ENCODE measurements at places on chromosomes 16 and 17.

DNA sequence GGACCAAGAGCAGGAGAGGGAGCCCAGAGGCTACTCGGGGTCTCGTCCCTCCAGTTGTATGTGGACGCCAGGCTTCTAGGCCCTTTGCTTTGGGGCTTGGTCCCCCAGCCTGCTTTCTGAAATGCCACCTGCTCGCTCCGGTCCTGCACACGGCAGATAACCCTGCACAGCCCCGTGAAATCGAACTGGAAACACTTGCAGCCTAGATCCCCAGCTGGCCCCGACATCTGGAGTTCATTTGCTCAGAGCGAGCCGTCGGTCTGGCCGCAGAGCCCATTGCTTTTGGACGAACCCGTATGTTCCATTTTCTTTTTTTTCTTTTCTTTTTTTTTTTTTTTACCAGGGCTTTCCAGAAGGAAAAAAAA lies 22.9 kb downstream of the C1QTNF1 start:
- no peak for DNase-seq

- no peak for DNase-seq
Observed at GRCh38 chr16:3383045-3383448, 17.8 kb downstream of the ZSCAN32 start.

- DNase-seq, result no peak
Observed at GRCh38 chr16:23031508-23032098, 117.6 kb downstream of the USP31 start.

DNA sequence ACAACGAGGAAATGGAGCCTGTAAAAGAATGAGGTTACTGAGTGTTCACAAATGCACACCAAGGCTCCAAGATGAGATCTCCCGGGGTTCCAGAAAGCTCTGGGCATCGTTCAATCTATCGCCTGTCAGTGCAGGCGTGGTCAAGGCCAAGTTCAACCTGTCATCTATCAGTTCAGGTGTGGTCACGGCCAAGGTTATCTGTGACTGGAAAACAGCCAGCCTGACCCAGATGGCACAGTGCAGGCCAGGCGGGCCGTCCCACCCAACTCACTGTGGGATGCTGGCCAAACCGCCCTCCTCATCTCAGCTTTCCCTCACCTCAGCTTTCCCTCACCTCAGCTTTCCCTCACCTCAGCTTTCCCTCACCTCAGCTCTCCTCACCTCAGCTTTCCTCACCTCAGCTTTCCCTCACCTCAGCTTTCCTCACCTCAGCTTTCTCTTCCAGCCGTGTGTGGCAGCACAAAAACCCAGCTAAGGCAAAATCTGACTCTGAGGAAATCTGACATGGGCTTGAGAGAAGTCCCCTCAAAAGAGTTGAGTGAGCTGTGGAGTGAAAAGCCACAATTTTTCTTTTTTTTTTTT lies 2.4 kb downstream of the CHMP1A start:
- no peak for DNase-seq

GRCh38 chr16:46853713-46854443 lies 22.9 kb upstream of the C16orf87 start:
- DNase-seq, result peak; percentile 13

DNA sequence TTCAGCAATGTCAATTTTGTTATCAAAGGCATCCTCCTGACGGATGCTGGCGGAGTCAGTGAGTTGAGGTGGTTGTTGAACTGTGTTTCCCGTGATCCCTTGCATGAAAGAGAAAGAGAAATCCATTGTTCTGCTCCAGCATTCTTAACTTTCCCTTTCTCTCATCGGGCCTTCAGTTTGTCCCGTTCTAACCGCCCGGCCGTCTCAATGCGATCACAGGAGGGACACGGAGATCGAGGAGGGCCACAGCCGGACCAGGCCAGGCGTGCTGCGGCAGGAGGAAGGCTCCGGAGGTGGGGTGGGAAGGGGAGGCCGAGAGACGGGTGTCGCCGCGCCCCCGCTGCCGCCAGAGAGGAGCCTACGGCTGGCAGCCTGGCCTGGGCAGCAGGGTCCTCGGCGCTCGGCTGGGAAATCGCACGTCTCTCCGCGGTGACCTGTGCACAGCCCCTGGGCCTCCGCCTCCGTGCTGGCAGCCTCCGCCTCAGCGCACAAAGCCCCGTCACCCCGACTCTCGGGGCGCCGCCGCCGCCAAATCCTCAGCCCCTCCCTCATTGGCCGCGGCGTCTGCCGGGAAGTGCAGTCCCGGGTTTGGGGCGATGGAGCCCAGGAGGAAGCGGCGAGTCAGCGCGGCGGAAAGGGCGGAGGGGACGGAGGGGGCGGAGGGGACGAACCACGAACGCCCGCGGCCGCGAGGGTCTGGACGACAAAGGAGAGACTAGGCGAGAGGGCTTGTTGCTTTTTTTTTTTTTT lies 38.1 kb downstream of the SOST start:
- DNase-seq, result peak; percentile 40

DNA sequence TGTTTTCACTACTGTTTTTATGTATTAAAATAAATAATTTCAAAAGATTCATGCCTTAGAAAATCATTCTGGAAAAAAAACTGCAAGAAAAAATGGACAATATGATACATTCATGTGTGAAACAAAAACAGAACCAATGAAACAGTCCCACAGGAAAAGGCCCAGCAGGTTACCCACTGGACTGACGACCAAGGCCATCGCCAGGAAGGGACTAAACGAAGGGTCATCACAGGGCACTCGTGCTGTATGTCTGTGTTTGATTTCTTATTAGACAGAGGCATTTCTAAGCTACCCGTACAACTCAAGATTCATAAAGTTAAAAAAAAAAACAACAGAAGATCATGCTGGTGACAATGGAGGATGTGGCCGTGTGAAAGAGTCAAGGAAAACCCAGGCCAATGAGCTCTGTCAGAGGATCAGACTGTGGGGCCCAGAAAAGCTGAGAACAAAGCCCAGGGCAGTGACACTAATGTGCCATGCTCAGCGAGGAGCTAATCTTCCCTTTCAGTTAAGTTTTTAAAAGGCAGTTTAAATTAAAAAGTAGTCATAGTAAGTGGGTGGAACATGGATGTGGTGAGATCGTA lies 31.8 kb downstream of the NSMCE1 start:
- DNase-seq, result no peak

GRCh38 chr17:74442670-74443515 lies 11.0 kb downstream of the GPRC5C start:
- no peak for DNase-seq

DNA sequence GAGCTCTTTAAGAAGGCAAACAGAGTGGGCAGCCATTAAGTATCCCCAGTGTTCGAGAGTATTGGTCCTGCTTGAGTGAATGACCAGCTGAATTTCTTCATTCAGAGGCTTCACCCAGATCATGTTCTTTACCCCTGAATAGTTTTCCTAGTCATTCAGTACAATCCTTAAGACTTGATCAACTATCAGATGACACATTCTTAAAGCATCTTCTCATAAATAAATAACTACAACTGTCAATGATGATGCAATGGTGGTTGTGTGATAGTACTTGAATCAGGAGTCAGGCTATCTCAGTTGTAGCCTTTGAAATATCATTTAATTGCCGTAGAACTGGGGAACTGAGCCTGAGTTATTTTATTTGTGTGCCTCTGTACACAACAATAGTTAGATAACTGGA lies 416.8 kb upstream of the CCL2 start:
- DNase-seq, result no peak

DNA sequence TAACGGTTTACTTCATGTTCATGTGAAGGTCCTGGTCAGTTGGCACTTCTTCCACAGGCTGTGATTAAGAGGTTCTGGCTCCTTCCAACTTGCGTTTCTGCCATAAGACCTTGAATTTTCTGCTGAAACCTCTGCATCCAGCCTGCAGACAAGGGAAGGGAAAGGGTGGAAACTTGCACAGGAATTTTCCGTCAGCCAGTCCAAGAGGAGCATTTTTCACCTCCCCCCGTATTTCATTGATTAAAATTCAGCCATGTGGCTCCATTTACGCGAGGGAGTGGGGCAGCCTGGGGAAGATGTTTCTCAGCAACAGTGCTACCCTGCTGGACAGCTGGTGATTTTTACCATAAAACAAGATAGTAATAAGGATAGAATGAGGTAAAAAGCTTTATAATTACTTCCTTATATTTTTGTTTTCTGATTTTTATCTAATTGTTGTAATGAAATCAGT lies 101.5 kb upstream of the SMIM36 start:
- DNase-seq, result no peak
